ENCODE measurements at places on chromosomes 16 and 17.

DNA sequence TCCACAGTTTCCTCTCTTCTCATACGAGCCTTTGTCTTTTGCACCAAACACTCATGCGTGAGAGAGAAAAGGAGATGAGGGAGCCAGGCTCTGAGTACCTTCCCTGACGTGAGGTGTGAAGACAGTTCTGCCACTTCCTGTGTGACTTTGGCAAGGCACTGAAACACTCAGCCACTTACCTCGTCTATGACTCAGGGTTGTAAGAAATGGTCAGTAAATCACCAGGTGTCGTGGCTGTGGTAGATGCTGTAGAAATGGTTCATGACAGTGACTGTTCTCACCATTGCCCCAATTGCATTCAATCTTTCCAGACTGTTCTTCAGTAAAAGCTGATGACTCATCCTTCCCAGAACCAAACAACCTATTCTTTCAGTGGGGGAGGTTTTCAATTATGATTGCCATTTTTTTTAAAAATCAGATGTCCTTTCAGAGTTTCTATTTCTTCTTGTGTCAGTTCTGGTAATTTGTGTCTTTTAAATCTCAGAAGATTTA lies 49.2 kb upstream of the CBFA2T3 start:
- DNase-seq = no peak

GRCh38 chr17:29240477-29240876 lies 6.2 kb upstream of the CRYBA1 start:
- DNase-seq = no peak

DNA sequence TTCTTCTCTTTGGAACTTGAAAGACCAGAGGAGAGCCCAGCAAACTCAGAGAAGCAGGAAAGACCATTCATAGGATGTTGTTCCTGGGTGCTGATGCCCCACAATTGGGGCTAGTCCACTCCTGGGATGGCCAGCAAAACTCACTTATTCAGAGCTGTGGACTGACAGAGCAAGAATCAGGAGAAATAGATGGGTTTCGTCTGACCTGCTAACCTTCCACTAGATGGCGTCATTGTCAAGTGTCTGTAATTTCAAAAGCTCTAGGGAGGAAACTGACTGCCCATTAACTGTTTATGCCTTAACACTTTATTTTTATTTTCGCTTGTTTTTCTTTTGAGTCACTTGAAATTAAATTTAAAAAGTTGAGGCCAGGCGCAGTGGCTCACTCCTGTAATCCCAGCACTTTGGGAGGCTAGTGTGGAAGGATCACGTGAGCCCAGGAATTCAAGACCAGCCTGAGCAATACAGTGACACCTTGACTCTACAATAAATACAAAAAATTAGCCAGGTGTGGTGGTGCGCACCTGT lies 28.7 kb upstream of the MILR1 start:
- peak; percentile 76 for DNase-seq

GRCh38 chr17:49861150-49861884 lies 13.4 kb upstream of the TAC4 start:
- DNase-seq = peak; percentile 57

- DNase-seq = no peak
Observed at GRCh38 chr16:9260666-9261065, 169.2 kb downstream of the HAPSTR1 start.

DNA sequence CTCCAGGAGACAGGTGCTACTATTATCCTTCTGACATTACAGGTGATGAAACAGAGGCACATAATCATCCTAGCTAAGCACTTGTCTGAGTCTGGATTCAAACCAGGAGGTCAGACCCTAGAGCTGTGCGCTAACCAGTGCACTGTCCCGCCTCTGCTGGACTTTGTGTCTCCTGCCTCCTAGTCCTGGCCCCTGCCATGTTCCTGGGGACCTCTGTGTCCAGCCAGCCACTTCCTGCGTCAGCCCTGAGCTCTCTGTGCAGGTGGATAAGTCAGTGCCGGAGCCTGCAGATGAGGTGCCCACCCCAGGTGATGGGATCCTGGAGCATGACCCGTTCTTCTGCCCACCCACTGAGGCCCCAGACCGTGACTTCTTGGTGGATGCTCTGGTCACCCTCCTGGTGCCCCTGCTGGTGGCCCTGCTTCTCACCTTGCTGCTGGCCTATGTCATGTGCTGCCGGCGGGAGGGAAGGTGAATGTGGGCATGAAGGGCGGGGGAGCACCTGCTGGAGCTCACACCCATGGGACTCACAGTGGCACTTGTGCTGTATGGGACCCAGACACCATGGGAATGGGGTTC lies 4.2 kb downstream of the SGCA start:
- no peak for DNase-seq

DNA sequence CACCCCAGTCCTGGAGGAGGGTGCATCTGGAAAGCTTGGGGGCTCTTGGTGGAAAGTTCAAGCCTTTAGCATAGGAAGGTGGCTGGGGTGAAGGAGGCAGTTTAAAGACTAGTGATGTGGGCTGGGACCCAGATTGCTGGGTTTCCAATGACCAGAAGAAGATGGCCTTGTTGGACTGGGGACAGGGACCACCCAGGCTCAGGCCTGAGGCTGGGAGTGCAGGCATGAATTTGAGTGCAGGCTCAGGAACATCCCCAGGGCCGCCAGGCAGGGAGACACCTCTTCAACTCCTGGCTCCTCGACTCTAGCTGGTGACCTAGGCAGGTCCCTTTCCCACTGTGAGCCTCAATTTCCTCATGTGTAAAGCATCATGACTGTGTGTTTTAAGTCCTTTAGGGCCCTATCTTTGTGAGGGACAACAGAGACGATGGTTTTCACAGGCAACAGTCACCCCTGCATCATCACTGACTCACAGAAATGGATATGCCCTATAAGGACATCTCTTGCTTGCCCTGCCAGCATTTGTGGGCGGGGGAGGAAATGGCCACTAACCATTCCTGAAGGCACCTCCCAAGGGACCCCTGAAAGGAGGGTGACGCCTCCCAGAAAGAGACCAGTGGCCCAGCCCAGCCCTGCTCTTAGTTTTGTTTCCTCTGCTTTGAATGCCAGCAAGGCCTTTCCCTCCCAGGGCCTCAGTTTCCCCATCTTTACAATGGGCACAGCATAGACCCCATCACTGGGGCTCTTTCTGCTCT lies 11.1 kb downstream of the NLRC5 start:
- DNase-seq = no peak

- DNase-seq = no peak
Observed at GRCh38 chr16:57349212-57350031, 9.2 kb upstream of the CCL22 start.

- DNase-seq = no peak
Observed at GRCh38 chr16:6021276-6021943, 923.8 kb upstream of the EEF2KMT start.

DNA sequence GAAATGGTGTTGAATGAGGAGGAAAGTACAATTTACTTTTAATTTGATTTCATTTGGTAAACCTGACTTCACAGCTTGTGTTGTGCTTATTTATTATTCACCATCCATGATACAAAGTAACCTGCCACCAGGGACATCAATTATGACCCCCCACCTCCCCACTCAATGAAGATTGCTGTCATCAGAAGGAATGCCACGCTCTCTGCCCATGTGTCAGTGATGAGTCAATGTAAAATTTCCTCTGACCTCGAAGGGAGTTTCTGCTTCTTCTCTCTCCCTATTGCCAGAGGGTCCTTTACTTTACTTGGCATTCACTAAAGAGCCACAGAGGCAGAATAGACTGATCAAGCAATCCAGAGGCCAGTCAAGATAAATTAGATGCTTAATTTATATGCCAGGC lies 759.7 kb downstream of the CDH11 start:
- no peak for DNase-seq

GRCh38 chr16:66923866-66924265 lies 1.5 kb downstream of the RRAD start:
- no peak for DNase-seq

DNA sequence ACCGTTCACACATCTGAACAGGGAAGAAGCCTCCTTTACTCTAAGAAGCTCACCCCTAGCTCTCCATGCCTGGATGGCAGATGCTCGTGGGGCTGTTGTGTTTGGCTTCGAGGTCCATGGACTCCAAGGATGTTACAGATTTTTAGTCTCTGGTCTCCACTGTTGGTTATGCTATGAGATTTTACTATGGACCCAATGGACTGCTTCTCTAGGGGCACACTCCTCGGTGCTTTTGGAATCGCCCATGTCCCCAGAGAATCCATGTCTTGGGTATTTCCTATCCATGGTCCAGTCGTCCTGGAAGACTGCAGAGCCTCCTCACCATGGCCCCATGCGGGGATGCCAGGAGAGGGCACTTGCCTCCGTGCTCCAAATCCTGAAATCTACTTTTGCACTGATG lies 83.4 kb downstream of the KCNJ12 start:
- no peak for DNase-seq

- DNase-seq = no peak
Observed at GRCh38 chr16:2757344-2757743, 4.9 kb downstream of the SRRM2 start.

- no peak for DNase-seq
Observed at GRCh38 chr16:86346034-86346433, 164.3 kb upstream of the FOXF1 start.

GRCh38 chr17:78117027-78117981 lies 11.3 kb downstream of the TMC6 start:
- DNase-seq = no peak

DNA sequence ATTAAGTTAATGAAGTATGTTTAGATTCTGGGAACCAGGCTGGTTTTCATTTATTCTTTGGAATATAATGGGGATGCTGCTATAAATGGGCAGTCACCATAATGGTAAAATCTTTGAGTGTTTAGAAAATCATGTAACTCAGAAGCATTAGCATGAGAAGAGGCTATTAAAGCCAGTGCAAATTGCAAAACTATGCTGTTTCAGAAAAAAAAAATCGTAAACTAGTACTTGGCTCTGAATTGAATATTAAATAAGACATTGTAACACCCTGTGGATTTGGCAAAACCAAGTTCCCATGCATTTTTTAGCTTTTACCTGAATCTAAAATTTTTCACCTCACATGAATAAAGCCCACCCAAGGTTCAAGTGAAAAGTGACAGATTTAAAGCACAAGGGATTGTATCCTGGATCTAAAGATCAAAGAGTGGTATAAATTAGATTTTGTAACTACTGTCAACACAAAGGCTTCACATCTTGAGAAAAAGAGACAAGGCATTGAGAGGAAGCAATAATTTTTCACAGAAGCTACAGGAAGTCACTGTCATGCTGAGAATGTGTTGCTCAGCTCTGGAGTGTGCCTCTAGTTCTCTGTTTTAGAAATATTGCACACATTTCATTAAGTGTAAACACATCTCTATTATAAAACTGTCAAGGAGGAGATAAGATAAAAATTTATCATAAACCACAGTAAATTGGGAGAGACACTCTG lies 142.2 kb downstream of the ABCA8 start:
- DNase-seq = no peak

- DNase-seq = no peak
Observed at GRCh38 chr16:66846266-66846665, 2.1 kb downstream of the CA7 start.

DNA sequence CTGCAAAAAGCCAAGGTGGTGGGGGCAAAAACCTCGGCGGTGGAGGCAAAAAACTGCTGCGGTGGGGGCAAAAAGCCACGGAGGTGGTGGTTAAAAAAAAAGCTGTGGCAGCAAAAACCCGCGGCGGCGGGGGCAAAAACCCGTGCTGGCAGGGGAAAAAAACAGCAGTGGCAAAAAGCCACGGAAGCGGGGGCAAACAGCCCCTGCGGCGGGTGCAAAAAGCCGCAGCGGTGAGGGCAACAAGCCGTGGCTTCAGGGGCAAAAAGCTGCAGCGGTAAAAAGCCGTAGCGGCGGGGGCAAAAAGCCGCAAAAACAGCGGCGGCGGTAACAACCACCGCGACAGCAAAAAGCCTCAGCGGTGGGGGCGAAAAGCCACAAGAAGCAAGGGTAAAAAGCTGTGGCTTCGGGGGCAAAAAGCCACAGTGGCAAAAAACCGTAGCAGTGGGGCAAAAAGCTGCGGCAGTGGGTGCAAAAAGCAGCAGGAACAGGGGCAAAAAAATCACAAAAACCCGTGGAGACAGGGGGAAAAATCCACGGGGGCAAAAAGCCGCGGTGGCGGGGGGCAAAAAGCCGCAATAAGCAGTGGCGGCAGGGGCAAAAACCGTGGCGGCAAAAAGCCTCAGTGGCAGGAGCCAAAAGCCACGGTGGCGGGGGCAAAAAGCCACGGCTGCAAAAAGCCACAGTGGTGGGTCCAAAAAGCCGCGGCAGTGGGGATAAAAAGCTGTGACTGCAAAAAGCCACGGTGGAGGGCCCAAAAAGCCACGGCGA lies 193.7 kb downstream of the SHCBP1 start:
- no peak for DNase-seq

- no peak for DNase-seq
Observed at GRCh38 chr16:18048853-18049546, 287.5 kb downstream of the NPIPA8 start.

DNA sequence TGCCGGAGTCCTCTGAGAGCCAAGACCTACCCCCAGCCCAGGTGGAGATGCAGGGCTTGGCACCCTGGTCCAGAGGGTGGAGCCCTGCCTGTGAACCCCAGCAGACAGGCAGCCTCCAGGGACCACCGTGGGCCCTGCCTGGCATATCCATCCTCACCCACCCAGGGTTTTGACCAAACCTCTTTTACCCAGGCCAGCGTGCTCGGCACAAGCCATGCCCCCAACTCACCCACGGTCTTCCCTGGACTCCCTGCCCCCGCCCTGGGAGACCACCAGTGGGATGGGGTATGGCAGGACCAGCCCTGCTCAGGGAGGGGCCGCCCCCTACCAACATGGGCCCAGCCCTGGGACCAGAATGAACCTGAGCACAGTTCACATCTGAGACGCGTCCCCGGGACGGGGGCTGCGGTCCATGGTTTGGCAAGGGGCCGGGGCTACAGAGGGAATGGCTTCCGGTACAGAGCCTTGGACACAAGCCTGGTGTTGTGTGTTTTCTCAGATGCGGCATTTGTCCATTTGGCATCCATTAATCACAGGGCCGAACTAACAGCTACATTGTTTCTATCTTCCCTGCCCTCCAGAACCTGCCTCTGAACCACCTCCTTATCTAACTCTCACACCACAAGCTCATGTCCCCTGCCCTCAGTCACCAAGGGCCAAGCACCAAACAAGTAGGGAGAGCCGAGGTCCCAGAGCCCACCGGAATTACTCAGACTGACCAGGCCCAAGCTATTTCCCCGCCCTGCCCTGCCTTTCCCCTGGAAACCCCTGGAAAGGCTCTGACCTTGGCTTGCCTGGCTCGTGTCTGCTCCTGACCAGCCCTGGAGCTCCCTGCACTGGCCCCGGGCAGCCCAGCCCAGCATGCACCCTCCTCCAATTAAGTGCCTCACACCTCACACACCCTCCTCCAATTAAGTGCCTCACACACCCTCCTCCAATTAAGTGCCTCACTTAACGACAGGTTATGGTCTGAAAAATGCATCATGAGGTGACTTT lies 14.1 kb downstream of the HS3ST6 start:
- DNase-seq = no peak

DNA sequence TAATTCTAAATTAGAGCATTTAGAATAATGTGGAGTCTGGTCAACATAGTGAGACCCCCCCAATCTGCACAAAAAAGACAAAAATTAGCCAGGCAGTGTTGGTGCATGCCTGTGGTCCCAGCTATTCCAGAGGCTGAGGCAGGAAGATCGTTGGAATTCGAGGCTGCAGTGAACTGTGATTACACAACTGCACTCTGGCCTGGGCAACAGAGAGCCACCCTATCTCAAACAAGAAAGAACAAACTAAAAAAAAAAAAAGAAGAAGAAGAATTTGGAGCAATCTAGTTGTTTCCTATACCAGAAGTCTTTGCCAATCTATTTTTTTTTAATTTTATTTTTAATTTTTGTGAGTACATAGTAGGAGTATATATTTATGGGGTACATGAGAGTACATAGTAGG lies 6.0 kb downstream of the CETP start:
- no peak for DNase-seq
